SW480 (cell line): ENCODE measurements at places on chromosomes 7 and 10.

- DNase-seq = no peak
These were observed 49.2 kb downstream of the RHOBTB1 start for GRCh38 chr10:60894786-60895185.

DNA sequence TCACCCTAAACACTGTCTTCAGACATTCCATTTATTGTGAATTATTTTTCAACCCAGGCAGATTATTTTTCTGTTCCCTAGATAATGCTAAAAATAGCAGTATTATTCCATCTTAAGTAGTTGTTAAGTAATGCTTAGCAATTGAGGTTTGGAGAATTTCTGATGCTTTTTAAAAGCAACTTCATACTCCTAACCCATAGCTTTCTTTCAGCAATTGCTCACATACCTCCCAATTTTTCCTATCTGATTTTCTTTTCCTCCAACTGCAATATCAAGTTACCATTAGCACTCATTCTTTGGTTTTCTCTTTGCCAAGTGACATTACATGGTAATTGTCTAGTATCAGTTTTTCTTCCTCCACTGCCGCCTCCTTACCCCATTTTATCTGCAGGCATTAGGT is 104.7 kb downstream of the GPR85 start:
- DNase-seq = no peak

- no peak for DNase-seq
These were observed 8.0 kb downstream of the CLDN3 start for GRCh38 chr7:73761854-73762658.

DNA sequence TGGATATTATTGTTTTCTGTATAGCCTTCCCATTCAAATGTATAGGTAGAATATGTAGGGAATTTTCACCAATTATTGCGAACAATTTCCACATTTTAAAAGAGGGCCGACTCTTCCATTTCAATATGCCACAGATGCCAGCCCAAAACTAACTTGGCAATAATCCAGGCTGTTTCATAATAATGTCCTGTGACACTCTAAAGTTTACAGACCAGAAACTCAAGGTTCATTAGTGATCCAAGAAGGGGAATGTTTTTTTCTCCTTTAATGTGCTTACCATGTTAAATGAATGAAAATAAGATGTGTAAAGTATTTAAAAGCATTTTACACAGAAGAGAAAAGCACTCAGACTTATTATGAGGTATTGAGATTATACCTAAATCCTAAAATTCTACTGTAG is 63.0 kb upstream of the FAM3C start:
- DNase-seq = no peak

DNA sequence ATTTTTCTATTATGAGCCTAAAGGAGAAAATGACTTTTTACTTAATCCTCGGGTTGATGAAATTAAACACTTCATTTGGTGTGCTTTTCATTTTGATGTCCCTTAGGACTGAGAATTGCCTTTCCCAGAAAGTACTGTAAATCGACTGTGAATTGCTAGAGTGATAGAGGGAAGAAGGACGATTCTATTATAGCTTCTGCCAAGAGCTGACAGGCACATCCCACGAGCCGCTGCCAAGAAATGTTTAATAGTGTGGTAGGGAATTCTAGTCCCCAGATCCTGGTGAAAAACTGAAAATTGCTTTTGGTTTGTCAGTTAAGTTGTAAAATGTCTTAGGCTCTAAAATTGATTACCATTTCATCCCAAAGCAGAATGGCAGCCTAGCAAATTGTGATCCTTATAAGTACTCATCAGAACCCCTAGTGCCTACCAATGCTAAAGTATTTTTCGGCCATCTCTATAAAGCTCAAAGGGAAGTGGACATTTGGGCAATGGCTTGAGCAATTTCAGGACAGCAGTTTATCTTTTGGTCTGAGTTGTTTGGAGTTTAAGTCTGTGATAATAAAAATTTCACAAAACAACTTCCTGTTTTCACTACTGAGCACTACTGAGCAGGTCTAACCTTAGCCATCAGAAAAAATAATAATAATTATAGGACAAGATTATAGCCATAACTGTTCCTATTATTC is 44.6 kb upstream of the HYCC1 start:
- no peak for DNase-seq

GRCh38 chr10:30373596-30374327 is 24.7 kb upstream of the MTPAP start:
- no peak for DNase-seq
